Activated B cell treated with CpG ODN at 0.5 μM for 24 hours (primary cell): ENCODE measurements at places on chromosomes 6 and 20.

DNA sequence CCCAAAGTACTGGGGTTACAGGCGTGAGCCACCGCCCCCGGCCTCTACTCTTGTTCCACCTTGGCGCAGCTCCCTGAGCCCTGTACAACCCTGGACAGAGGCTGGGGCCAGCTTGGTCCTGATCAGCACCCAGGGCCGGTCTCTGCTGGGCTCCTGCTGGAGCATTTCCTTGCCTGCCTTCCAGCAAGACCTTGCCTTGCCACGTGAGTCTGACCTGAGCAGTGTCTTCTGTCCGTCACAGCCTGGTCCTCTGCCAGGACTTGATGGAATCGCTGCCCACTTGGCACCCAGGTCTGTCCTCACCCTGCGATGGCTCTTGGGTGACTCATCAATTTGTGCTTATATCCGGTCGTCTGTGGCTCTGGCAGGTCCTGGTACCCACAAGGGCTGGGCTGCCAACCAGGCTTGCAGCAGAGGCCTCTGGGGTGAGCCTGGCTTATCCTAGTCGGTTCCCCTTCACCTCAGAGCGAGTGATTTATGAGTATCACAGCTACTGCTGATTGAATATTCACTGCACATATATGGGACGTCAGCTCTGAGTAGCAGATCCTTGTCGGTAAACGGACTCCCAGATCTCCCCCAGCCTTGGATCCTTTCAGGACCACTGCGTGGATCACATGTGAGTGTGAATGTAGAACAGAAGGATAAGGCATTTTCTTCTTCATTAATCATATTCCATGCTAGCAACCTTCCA lies 10.1 kb upstream of the SULF2 start:
- DNase-seq, result no peak

GRCh38 chr6:22642254-22642653 lies 72.9 kb downstream of the HDGFL1 start:
- DNase-seq, result no peak

DNA sequence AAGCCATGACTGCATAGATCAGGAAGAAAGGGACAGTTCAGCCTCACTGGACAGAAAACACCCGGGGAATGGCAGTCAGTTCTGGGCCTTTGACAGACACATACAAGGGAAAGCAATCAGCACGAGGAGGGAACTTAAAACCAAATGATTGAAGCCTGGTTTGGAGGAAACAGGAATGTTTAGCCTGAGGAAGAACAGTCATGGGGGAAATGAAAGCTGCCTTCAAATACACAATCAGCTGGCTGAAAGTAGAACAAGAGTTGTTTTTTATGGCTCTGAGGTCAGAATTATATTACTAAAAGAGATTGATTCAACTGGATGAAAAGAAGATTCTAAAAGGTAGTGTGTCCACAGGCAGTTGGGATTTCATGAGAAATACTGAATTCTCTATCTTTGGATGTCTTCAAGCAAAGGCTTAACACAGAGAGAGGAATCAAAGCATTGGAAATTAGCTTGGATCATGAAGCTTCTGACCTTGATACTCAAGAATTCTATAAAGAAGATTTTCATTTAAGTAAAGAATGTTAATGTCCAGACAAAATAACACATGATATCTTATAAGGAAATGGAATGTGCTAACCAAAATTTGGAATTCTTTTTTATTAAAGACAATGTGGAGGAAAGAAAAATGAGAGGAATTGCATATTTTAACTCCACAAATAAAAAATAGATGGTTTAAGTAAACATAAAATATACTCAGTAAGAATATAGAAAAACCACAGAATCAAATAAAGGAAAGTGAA lies 216.6 kb downstream of the IBTK start:
- DNase-seq, result no peak

GRCh38 chr6:85004361-85004995 lies 240.1 kb upstream of the TBX18 start:
- DNase-seq, result no peak

DNA sequence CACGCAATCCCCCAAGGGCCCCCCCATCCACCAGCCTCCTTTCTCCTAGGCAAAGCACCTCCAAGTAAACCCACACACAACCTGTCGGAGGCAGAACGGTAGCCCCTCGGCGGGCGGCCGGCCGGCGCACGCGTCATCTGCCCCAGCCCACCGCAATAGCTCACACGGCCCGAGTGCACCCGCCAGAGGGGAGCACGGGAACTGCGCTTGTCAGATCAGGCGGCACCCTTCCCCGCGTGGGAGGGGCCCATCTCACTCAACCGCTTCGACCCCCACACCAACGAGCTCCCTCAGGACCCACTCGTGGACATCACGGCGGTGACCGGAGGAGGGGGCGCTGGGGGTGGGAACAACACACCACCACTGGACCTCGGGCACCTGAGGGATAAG lies 767.9 kb upstream of the DEFB115 start:
- no peak for DNase-seq

DNA sequence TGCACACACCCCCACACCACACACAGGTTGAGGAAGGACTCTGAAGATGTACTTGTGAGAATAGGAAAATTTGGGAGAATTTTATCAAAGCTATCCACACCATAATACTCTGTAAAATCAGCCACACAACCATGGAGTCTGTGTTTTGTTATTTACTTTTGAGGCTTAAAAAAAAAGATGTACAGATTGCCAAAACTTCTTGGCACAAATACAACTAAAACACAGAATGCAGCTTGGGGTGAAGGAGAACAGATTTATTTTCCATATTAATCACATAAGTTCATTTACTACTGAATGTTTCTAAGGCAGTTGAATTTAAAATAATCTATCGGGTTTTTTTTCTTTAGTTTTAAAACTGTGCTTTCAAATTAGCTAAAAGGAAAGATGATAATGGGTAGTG lies 32.8 kb upstream of the KCNQ5 start:
- no peak for DNase-seq

GRCh38 chr6:96015518-96016333 lies at the start of gene FUT9:
TSS of gene FUT9 (plus strand) at chr6:96015974. CDS start at chr6:96203156, 187,182 bp downstream.
- no peak for DNase-seq

DNA sequence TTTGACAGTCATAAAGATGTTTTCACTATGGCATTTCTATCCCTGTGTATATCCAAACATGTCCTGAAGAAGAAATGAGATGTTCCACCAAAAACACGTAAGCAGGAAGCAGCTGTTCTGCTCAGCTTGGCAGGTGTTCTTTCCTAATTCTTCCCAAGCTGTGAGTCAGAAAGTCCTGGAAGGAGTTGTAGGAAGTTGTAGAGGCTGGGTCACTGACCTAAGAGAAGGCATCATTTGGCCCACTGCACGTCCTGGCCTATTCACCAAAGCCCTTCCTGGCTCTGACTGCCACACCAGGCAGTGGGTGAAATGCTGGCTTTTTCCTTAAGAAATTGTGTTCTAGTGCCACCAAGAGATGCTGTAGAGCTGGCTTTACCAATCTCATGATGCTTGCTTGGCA lies 40.3 kb downstream of the STX11 start:
- no peak for DNase-seq

DNA sequence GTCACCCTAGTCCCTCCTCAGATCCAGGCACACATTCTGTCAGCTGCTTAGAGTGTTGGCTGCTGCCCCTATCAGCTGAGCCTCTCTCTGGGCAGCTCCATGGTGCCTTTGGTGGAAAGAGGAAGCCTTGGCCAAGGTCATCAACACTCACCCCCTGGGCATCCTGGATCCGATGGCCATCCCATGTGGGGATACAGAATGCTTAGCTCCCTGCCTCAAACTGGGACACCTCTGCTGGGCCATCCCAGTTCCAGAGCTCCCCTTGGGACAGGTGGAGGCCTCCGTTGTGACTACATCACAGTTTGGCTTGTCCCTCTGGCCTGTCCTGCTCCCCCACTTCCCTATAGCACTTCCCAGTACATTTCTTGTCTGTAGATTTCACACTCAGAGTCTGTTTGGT lies 45.6 kb downstream of the TOX2 start:
- no peak for DNase-seq

DNA sequence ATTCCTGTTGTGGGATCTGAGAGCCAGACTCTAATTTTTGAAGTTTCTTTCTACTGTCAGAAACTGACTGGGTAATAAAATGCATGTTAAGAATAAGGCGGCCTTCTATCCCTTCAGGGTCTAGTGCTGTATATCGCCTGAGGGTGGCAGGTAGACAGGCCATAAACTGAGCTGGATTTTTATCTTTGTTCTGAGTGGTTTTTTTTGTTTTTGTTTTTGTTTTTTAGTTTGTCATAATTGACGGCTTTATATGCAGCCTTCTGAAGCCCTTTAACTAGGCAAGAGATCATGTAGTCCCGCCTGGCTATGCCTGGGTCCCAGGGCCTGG lies 747.7 kb upstream of the ADGRB3 start:
- DNase-seq, result no peak

GRCh38 chr6:163398115-163398514 lies 16.4 kb upstream of the QKI start:
- no peak for DNase-seq

DNA sequence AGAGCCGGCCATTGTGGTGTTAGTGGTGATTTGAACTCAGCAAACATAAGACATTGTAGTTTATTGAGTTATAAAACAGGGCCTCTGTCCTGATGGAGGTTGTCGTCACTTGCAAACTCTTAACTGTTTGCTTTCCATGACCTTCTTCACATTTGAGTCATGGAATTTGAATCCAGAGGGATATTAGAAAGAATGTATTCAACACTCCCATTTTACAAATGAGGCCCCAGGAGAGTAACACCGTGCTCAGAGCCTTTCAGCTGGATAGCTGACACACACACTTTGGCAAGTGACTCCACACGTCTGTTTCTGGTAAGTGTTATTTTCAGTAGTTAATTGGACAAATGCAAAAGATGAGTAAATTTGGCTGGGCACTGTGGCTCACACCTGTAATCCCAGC lies 72.4 kb upstream of the XRN2 start:
- no peak for DNase-seq

DNA sequence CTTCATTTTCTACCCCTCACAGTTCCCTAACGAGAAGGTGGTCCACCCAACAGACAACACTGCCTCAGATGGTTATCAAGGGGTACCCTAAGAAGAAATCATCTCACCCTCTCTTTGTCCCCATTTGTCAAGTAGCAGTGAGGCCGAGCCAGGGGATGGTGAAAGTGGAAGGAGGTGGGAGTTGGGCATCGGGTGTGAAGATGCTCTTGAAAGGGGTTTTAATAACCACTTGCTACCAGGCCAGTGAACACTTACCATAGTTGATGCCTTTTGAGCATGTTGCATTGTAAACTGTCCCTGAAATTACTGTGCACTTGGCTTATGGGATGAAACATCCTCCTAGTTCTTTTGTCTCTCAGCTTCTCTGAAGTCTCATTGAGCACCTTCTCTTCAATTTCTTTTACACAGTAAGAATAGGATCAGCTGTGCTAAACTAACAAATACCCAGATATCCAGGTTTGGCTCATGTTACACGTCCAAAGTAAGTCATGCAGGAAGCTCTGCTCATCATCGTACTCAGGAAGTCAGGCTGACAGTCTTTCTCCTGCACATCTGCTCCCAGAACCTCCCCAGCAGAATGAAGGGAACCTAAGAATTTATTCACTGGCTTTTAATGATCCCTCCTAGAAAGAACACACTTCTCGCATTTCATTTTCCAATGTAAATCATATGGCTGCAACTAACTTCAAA lies 13.3 kb downstream of the HLA-DPB1 start:
- DNase-seq, result no peak

- DNase-seq, result no peak
Measured at GRCh38 chr6:138500045-138500665, 861 bp upstream of the NHSL1 start.

- no peak for DNase-seq
Measured at GRCh38 chr20:33567949-33568348, 78.1 kb downstream of the CBFA2T2 start.

DNA sequence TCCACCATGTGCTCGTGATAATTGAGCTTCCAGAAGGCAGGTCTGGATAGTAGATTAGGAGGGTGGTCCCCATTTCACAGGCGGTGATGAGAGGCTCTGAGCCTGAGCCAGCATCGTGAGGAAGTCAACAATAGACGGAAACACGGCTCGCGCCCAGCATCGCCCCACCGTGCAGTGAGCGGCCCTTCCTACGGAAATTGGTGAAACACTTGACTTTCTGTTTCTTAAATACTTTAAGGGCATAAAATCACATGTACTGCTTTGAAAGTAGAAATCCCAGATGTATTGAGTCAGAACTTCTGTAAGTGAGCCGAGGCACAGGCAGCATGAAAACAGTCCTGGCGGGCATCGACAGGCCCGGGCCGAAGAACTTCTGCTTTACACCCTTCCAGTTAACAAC lies 4.3 kb upstream of the KIF25 start:
- no peak for DNase-seq

DNA sequence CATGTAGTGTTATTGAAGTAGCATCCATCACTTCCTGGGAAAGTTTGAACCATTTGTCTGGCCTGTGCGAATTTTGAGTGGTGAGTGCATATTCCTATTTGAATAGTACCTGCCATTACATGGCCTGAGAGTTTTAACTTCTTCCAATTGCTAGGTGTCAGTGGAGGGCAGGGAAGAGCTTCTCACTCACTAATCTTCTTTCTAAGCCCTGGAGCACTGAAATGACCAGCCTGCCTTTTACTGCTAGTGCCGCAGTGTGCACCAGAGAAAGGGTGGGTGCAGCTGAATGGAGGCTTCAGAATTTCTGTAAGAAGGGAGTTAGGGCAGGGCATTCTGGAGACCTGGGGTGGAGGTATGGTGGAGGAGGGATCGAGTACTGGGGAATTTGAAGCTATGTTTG lies 45.5 kb downstream of the RNF144B start:
- no peak for DNase-seq

DNA sequence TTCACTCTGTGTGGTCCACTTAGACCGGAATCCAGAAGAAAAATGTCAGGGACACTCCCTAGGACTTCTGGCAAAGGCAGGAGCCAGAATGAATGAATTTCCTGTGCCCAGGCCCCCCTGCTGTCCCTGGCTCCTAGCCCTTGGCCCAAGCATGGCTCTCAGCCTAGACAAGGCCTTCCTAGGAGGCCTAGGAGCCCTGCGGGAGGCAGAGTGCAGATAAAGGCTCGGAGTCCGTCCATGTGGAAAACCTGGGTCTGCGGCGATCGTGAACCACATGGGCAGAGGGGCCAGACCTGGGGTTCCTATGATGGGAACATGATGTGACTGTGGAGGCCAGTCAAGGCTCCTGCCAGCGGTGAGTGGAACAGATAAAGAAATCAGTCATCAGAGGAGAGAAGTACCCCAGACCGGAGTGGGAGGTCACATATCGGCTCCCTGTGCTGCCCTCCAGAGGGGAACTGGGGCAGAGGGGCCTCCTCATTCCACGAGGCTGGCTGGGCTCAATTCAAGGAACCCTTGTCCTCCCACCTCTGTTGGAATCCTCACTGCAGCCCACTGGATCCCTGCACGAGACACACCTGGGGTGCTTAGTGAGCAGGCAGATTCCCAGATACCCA lies 5.9 kb upstream of the VSTM2L start:
- DNase-seq, result no peak

GRCh38 chr20:29689411-29690225 lies 1567.8 kb upstream of the DEFB115 start:
- no peak for DNase-seq

GRCh38 chr6:4941782-4942672 lies 61.8 kb downstream of the RPP40 start:
- no peak for DNase-seq
